ENCODE measurements at places on chromosomes 5 and 9.

DNA sequence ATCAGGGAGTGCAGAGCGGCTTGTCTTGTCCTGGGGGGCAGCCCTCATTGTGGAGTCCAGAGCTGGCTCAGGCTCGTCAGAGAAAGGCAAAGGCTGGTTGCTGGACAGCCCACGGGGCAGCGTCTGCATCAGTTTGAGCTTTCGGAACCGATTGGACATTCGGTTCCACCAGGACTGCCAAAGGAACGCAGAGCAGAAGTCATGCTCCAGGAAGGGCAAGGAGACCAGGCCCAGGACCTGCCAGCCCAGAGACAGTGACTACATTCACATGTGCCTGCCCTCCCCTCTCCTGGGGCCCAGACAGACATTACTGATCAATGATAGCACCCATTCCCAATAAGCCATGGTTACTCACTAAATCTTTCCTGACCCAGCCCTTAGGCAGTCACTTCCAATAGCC is 18.1 kb downstream of the ANKS6 start:
- DNase-seq = no peak

GRCh38 chr5:79716839-79717238 is 27.2 kb downstream of the CMYA5 start:
- DNase-seq = no peak

DNA sequence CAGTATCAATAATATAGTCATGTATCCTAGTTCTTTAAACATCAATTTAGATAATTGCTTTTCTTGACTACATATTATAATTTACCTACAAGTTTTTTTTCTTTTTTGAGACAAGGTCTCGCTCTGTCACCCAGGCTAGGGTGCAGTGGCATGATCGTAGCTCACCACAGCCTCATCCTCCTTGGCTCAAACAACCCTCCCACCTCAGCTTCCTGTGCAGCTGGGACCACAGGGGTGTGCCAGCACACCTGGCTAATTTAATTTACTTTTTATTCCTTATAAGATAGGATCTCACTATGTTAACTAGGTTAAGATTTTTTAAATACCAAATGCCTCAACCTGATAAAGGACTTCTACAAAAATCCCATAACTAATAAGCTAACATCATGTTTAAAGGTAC is 21.1 kb downstream of the UIMC1 start:
- DNase-seq = no peak

GRCh38 chr9:693201-694091 is 148.1 kb upstream of the DMRT1 start:
- DNase-seq = peak; percentile 91

DNA sequence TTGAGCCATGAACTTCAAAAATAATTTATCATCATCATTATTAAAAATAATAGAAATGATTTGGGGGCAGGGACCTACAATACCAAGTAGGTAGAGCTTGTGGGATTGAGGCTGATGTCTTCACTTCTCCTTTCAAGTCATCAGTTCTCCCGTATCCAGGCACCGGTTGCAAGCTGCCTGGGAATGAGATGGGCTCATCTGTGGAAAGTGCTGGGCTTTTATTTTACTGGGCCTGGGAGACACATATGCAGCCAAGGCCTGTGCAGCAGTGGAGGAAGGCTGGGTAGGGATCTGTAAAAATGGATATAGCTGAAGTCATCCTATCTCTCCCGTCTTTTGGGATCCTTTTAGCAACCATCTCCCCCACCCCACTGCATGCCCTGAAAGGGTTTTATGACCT is 284.1 kb upstream of the CLINT1 start:
- no peak for DNase-seq

DNA sequence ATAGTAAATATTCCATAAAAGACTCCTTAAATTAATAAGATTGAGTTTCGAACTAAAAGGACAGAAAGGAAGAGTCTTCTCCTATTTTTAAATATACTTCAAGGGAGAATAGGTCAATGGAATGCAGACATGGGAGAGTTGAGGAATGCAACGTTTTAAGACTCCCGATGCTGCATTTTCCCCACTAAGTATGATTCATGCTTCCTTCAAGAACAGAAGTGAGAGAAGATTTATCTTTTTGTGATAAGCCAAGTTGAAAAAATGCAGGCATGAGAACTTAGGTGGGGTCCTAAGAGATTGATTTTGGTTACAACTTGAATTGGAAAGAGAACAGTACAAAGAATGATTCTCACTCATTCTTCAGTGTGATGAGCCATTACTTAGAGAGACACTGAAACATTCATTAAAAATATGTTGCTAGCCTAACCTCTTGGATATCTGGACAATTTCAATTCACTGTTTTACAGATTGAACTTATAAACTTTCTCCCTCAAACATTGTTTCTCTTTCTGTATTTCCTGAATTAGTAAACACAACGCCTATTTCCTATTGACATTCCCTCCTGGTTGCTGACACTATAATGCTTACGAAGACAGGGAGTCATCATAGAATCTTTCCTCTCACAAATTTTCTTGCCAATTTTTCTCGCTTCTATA is 1666.1 kb upstream of the WWC1 start:
- DNase-seq = no peak

GRCh38 chr5:150511578-150512367 is 3.8 kb downstream of the NDST1 start:
- no peak for DNase-seq

GRCh38 chr5:102863764-102864560 is 108.9 kb downstream of the PAM start:
- DNase-seq = no peak

DNA sequence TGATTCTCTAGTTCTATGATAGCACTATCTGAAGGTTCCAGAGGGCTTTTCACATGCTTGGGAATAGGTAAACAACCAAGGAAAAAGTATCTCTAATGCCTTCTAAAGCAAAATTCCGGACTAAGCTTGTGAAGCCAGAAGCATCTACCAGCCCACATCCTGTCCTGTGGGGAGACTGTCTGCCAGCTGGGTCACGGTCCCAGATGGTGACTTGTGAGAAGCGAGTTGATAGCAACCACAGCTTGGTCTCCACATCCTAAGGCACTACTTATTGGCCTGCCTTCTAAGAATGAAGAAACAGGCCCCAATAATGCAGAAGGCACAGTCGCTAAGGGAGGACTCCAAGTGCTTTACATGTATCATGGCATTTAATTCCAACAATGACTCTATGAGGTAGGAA is 184.1 kb upstream of the ADRA1B start:
- DNase-seq = no peak

DNA sequence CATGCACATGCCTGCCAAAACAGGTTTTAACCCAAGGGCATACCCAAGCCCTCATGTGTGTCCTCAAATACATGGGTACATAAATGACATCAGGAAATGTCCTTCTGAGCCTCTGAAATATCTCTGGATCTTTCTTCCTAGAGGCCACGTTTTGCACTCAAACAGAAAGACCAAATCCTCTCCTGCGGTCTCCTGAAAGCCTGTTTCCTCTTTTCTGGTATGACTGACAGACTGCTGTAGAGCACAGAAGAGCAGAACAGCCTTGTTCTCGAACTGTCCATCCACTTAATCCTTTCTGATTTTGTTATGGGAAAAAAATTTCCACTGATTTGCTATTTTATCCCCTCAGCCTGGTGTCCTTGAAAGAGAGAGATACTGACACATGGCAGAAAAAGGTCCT is 107.2 kb downstream of the ASTN2 start:
- no peak for DNase-seq

DNA sequence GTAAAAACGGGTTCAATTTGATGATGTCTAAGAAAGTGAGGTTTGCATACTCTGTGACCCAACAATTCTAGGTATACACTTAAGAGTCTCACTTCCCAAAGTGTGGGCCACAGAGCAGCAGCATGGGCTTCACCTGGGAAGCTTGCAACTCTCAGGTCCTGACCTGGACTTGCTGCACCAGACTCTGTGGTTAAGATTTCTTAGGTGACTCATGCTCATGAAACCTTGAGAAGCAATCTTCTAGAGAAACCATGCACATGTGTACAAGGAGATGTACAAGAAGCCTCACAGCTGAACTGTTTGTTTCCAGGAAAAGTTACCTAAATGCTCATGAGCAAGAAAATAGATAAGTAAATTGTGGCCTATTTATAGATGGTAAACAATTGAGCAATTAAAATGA is 30.0 kb downstream of the DNAJC21 start:
- no peak for DNase-seq

- no peak for DNase-seq
Observed at GRCh38 chr5:119651486-119651885, 22.1 kb downstream of the FAM170A start.

GRCh38 chr5:159257007-159257406 is 6.1 kb upstream of the UBLCP1 start:
- no peak for DNase-seq

GRCh38 chr9:131997779-131998178 is 81.9 kb downstream of the MED27 start:
- no peak for DNase-seq

- DNase-seq = no peak
Observed at GRCh38 chr5:159642379-159642778, 273.9 kb upstream of the ADRA1B start.

DNA sequence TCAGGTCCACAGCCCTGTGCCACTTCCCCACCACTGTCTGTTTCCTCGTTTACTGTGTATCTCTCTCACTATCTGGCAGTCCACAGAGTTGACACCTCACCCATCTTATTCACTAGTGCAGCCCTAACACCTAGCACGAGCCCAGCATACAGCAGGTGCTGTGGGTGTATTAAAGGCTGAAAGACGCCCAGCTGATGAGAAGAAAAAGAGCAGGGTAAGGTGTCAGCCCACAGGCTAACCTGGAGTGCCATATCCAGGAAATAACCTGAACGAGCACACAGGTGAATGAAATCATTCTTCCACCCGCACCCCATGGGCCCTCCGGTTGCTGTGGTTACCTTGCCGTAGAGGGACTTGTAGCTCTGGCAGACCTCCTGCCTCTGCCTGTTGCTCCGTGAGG is 18.6 kb downstream of the ANXA6 start:
- no peak for DNase-seq

GRCh38 chr9:111622626-111623025 is 8.5 kb upstream of the DNAJC25 start:
- DNase-seq = no peak

- DNase-seq = no peak
Observed at GRCh38 chr5:62680121-62680520, 101.5 kb downstream of the LRRC70 start.
